ENCODE measurements at places on chromosomes 4 and X.

GRCh38 chrX:147853701-147854100 is 58.0 kb upstream of the FMR1 start:
- no peaks in the 10 kb centered on the region for H3K27me3 ChIP-seq
- no peaks in the 10 kb centered on the region for H3K4me1 ChIP-seq
- H3K4me3 ChIP-seq, result no peak overlapping the region

GRCh38 chr4:25658777-25659176 is 3.1 kb downstream of the SLC34A2 start:
- peaks cover 22% of the 10 kb centered on the region for H3K27me3 ChIP-seq
- H3K4me3 ChIP-seq, result no peak overlapping the region
- no peaks in the 10 kb centered on the region for H3K4me1 ChIP-seq
- no peaks in the 10 kb centered on the region for H3K36me3 ChIP-seq
- no peak for DNase-seq
- H3K27ac ChIP-seq, result no peak overlapping the region

GRCh38 chrX:1449036-1449822 is 3.5 kb downstream of the ASMTL start:
- H3K36me3 ChIP-seq, result no peaks in the 10 kb centered on the region
- no peak overlapping the region for H3K4me3 ChIP-seq

DNA sequence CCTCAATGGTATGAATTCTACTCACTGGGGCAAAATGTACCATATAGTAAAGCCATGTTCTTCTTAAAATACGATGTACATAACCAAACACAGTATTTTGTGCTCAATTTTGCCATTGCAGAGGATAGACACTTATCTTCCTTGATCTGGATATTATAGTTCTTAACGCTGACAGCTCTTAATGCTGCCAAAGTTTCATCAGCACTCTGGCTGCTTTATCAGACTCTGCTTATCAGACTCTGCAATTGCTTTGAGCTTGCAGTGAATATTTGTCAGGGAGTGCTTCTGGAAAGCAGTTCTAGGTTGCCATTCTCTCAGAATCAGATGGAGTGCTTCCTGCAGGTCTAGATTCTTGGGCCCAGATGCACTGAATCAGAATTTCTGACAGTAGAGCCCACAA is 863.1 kb downstream of the CCSER1 start:
- H3K27ac ChIP-seq, result no peak overlapping the region
- H3K36me3 ChIP-seq, result no peaks in the 10 kb centered on the region
- no peak for DNase-seq
- H3K27me3 ChIP-seq, result no peaks in the 10 kb centered on the region
- no peak overlapping the region for H3K4me3 ChIP-seq

DNA sequence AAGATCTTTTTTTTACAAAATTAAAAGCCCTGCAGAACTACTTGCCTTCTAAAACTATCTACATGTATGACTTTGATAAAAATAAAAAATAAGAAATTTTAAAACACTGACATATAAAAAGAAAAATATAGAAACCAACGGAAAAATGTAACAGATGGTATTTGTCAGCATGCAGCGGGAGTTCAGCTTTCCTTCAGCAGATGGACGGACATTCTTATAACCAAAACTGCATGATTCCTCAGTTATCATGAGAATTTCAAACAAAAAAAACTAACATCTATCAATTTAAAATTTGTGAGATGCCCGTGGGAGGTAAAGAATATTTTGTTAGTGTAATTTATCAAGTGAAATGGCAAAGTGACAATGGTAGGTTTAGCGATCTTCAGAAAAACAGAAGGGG is 23.2 kb downstream of the RWDD4 start:
- no peak overlapping the region for H3K4me3 ChIP-seq
- no peaks in the 10 kb centered on the region for H3K36me3 ChIP-seq
- no peak for DNase-seq
- no peaks in the 10 kb centered on the region for H3K27me3 ChIP-seq
- no peak overlapping the region for H3K27ac ChIP-seq

- no peaks in the 10 kb centered on the region for H3K27me3 ChIP-seq
- peak overlapping the region; percentile 52 for H3K27ac ChIP-seq
- peak overlapping the region; percentile 25 for H3K4me3 ChIP-seq
- peak; percentile 23 for DNase-seq
- no peaks in the 10 kb centered on the region for H3K4me1 ChIP-seq
- H3K36me3 ChIP-seq, result no peaks in the 10 kb centered on the region
These were observed 48.8 kb downstream of the CLDN34 start for GRCh38 chrX:10015723-10016518.

GRCh38 chr4:72388521-72388920 is 180.5 kb downstream of the ADAMTS3 start:
- no peak for DNase-seq
- H3K36me3 ChIP-seq, result no peaks in the 10 kb centered on the region
- H3K27me3 ChIP-seq, result no peaks in the 10 kb centered on the region

DNA sequence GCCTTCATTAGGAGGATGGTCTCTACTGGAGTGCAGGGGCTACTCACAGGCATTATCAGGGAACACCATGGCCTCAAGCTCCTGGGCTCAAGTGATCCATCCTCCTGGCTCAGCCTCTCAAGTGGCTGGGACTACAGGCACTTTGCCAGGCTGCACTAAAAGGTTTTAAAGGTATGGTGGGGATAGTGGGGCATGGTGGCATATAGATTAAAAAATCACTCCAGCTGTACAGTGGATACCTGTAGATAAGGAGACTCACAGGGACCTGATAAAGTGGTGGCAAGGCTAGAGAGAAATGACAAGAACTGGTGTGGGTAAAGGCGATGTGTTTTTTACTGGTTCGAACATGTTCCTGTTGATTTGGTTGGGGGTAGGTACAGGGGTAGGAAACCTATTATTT is 5.9 kb downstream of the ZAR1 start:
- H3K27me3 ChIP-seq, result peaks cover 5% of the 10 kb centered on the region
- H3K27ac ChIP-seq, result no peak overlapping the region
- no peak overlapping the region for H3K4me3 ChIP-seq
- H3K4me1 ChIP-seq, result no peaks in the 10 kb centered on the region
